Cardiac atrium fibroblast (primary cell): ENCODE measurements at places on chromosomes 4 and X. TPM values are rescaled to one million over a fixed set of nuclear protein-coding genes. Genes with fewer than 3 reads are reported as not detected.

EPGN gene
- 0.97 TPM in 1 of 2 replicates, not detected in the other for total RNA-seq

CT55 gene
- total RNA-seq: not detected in 2 replicates

SPON2 gene
- 63.4 and 71.4 TPM in 2 replicates for total RNA-seq

FAM53A gene
- 2.0 and 16.4 TPM in 2 replicates for total RNA-seq

MAGEE1 gene
- total RNA-seq: 0.65 and 1.1 TPM in 2 replicates

NALF2 gene
- total RNA-seq: 0.16 TPM in 1 of 2 replicates, not detected in the other

FMR1 gene
- 9.6 and 15.6 TPM in 2 replicates for total RNA-seq

UTP3 gene
- total RNA-seq: 15.9 and 18.2 TPM in 2 replicates

SPRY1 gene
- total RNA-seq: 189 and 258 TPM in 2 replicates

CPE gene
- total RNA-seq: 2.7 and 5.7 TPM in 2 replicates

SMIM10 gene
- 1.1 and 4.5 TPM in 2 replicates for total RNA-seq

EGFL6 gene
- not detected in 2 replicates for total RNA-seq
